NCI-H1105 treated with DMSO at 0.1 percent for 48 hours (cell line): ENCODE measurements at places on chromosomes 11 and 22.
A peak's percentile ranks its signal among the peaks of the same experiment; 100 is the strongest.

DNA sequence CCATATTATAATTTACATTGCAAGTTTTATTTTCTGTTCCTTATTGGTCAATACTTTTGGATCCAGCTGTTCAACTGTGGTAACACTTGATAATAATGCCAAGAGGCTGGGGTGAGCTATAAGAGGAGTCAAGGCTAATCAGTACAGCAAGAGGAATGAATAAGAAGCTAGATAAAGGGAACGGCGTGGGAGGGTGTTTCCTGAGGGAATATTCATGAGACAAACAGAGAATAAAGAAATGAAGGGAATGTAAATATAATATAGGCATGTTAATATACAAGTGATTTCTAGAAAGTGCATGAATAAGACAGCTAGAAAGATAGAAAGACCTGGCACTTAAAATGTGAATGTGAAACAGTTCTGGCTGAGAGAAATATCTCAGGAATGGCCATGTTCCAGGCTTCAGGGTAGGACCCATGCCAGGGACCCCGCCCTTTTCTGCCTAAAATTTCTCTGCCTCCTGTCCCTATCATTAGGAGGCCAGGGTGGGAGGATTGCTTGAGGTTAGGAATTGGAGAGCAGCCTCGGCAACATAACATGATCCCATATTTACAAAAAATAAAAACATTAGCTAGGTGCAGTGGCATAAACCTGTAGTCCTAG is 3.9 kb downstream of the OR51B4 start:
- no peak for DNase-seq

- DNase-seq = no peak
These were observed 1420.7 kb downstream of the TBC1D22A start for GRCh38 chr22:48182846-48183805.

DNA sequence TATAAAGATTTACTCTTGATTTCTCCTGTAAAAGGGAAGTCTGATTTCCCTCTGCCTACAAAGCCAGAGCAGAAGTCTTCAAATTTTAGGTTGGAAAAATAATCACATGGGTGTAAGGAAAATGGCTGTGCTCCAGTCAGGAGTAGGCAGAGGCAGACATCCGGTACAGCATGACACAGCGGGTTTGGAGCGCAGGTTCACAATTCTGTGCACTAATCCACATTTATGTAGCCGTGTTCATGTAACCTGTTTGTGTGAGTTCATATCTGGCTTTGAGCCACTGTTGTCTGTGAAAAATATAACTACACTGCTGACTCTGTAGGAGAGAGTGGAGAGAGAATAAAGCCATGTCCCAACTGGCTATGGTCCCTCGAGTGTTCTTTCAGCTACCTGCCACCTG is 248.0 kb downstream of the CASP12 start:
- no peak for DNase-seq

- DNase-seq = peak; percentile 29
These were observed 36.2 kb downstream of the THOC5 start for GRCh38 chr22:29517215-29517908.

DNA sequence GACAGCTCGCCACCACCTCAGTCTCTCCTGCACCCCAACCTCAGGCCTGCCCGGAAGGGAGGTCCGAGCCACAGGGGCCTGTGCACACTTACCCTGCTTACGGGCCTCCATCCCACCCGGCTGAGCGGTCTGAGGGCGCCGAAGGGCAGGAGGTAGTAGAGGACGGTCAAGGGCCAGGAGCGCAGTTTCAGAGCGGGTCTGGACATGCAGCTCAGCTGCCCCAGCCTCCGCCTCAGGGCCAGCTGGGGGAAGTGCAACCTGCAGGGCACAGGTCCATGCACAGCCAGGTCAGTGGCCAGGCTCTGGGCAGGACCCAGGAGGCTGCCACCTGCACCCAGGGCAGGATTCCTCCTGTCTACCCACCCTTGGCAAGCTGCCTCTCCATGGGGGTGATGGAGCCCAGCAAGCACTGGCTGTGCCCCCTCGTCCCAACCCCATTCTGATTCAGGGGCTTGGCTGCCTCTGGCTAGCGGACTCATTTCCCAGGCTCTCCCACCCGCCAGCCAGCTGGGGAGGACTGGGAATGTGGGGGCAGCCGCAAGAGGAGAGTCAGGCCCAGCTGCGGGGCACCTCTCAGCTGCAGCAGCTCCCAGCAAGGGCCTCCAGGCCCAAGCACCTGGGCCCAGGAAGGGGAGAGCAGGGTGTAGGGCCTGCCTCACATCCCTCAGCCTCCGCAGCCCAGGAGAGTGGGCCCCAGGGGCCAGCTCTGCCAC is 38.3 kb downstream of the PISD start:
- DNase-seq = no peak

- DNase-seq = no peak
These were observed 145.0 kb upstream of the GRK3 start for GRCh38 chr22:25419247-25420113.

GRCh38 chr22:47245786-47246185 is 483.3 kb downstream of the TBC1D22A start:
- no peak for DNase-seq

- peak; percentile 12 for DNase-seq
These were observed 4.4 kb upstream of the FOXRED2 start for GRCh38 chr22:36510966-36511881.

- DNase-seq = no peak
These were observed 227.0 kb downstream of the GRIK4 start for GRCh38 chr11:120738516-120739046.

- DNase-seq = peak; percentile 78
These were observed 21.2 kb upstream of the GRAMD1B start for GRCh38 chr11:123408619-123409455.

DNA sequence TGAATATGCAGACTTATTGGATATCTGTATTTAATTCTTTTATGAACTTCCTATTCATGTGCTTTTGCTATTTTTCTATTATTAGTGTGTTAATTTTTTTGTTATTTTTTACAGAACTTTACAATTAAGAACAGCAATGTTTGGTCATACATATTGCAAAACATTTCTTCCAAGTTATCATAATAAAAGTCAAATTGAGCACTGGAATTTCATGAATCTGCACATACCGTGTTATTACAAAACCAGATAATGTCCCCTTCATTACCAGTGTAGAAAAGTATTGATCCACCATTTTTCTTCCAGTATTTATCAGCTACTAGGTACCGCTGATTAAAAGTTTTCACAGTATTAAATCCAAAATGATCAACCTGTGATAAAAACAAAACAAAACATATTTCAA is 40.5 kb downstream of the PRCP start:
- DNase-seq = no peak

GRCh38 chr11:130414107-130415080 is 14.0 kb downstream of the ADAMTS8 start:
- no peak for DNase-seq

- DNase-seq = peak; percentile 76
These were observed 329.7 kb downstream of the CTTN start for GRCh38 chr11:70727899-70728620.

DNA sequence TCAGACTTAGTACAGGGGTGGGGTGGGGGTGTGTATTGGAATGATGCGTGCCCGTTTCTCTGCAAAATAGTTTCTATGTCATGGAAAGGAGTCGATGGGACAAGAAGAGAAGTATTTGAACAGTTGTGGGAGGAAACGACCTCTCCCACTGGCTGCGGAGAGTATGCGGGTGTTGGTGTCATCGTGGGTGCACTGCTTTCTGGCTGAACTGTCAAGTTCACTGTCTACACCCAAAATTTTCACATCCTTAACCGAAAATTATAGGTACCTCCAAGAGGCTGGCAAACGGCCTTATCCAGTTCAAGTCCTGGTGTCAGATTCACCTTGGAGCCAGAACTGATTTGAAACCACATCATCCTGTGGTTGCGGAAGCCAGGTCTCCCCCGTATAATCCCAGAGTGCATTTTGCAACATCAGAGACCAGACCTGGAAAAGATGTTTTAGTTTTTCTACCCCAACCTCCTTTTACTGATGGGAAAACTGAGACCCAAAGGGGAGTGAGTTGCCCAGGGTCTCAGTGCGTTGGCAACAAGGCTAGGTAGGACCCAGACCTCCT is 497 bp upstream of the SSRP1 start:
- no peak for DNase-seq

DNA sequence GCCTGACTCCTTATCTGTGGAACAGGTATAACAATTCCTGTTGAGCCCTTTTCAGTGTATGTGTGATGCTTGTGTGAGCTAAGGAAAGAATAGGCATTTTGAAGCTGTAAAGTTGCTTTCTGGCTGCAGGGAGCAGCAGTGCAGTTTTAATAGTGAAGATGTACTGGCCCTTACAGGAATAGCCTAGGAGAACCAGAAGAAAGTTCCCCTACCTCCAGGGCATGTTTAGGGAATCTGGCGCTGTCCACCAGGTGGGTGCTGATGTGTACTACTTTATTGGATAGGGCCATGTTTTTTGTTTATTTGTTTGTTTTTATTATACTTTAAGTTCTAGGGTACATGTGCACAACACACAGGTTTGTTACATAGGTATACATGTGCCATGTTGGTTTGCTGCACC is 11.5 kb downstream of the BMAL1 start:
- no peak for DNase-seq

GRCh38 chr11:110526323-110526722 is 96.6 kb downstream of the FDX1 start:
- DNase-seq = no peak

- DNase-seq = no peak
These were observed 115.9 kb upstream of the CSNK2A3 start for GRCh38 chr11:11468954-11469353.

DNA sequence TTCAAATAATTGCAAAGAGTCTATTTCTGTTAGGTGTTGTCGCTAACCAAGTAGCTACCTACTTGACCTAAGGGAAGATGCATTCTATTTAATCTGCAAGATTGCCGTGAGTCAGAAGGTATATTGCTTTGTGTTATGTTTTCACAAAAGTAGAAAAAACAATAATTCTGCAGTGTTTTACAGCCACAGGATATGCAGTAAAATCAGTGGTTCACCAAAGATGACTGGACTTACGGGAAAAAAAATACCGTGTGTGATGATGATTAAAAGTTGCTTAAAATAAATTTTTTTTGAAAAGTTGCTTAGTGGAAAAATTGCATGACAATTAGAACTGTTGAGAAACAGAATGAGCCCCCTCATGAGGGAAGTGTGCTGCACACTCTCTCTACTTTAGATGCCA is 209.1 kb downstream of the DDX10 start:
- no peak for DNase-seq

- DNase-seq = peak; percentile 66
These were observed 41.4 kb upstream of the ZBED5 start for GRCh38 chr11:10899121-10899830.

DNA sequence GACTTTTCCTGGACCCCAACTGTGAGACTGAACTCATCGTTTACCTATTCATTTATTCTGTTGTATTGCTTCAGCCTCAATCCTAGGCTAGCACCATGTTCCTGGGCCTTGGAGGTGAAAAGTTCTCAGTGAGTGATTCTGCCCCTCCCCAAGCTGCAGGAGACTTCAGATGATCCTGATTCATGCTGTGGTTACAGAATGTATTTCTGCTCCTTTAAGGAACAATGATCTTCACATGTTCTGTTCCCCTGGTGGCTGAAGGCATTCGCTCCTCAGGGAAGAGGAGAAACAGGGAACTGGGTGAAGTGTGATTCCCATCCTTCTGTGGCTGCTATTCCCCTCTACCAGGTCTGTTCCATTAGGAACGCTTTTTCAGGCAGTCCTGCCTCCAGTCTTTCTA is 2.4 kb downstream of the OR52E1 start:
- DNase-seq = no peak

- no peak for DNase-seq
These were observed 1.8 kb downstream of the SERGEF start for GRCh38 chr11:18010977-18011586.

- DNase-seq = peak; percentile 36
These were observed 141.4 kb downstream of the FBXO7 start for GRCh38 chr22:32615874-32616564.

DNA sequence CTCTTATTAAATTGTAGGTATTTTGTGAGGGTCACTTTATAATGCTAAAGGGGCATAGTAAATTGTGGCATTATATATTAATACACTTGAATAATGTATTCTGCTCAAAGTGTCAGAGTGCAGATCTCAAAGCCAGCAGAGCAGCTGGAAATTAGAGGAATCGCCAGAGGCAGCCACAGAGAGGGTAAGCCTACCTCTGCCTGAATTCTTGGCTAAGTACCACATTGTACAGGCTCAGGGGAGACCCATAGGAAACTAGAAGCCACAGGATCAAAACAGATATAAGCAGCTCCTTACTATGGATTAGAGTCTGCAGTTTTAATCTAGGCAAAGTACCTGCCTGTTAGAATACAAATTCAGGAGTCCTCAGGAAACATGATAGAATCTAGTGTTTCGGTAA is 249.3 kb downstream of the DDX10 start:
- DNase-seq = no peak

GRCh38 chr22:38569181-38569971 is 607 bp downstream of the DMC1 start:
- no peak for DNase-seq

DNA sequence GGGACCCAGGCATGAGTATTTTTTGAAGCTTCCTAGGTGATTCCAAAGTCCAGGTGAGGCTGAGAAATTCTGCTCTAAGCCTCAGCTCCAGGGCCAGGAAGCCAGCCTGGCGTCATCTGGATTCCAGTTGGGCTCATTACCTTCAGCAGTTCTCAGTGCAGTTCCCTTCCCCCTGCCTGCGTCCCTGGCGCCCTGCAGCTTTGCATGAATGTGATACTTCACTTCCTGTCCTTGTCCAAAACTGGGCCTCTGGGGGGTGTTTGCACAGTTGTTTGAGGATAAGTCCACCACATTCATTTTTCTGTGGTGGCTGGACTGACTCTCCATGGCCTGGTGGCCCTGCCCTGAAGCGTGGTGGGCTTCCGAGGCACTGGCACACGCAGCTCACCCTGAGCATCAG is 98.1 kb downstream of the TENM4 start:
- no peak for DNase-seq

DNA sequence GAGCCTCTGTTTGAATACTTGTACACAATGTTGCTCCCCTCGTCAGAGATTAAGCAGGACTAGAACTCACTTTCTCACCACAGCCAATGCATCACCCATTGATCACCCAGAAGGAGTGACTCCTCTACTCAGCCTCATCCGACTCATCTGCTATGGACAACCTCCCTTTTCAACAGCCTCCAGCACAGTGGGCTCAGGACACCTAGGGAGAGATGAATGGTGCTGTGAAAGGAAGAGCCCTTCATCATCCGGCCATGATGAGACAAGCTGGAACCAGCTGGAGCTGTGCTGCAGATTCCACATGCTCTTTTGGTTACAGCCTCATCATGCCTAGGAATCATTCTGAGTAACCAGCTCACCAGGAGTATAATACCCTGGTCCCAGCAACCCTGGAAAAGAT is 15.5 kb downstream of the C11orf91 start:
- DNase-seq = no peak
